ENCODE measurements at places on chromosomes 16 and 17.
A peak's percentile ranks its signal among the peaks of the same experiment; 100 is the strongest.

GRCh38 chr17:79370126-79370525 lies 240.7 kb downstream of the RBFOX3 start:
- peaks cover 9% of the 10 kb centered on the region for H3K27me3 ChIP-seq
- H3K4me3 ChIP-seq = no peak overlapping the region
- H3K27ac ChIP-seq = no peak overlapping the region
- no peaks in the 10 kb centered on the region for H3K4me1 ChIP-seq
- H3K36me3 ChIP-seq = no peaks in the 10 kb centered on the region
- no peak for DNase-seq

- DNase-seq = peak; percentile 61
- peaks cover 13% of the 10 kb centered on the region for H3K4me1 ChIP-seq
- H3K27ac ChIP-seq = peak overlapping the region; percentile 24
- no peaks in the 10 kb centered on the region for H3K27me3 ChIP-seq
- no peak overlapping the region for H3K4me3 ChIP-seq
- H3K36me3 ChIP-seq = no peaks in the 10 kb centered on the region
These were observed 54.9 kb upstream of the WSB1 start for GRCh38 chr17:27239046-27239445.

- H3K4me1 ChIP-seq = no peaks in the 10 kb centered on the region
- H3K27ac ChIP-seq = no peak overlapping the region
- peaks cover 24% of the 10 kb centered on the region for H3K27me3 ChIP-seq
- no peak overlapping the region for H3K4me3 ChIP-seq
- no peak for DNase-seq
These were observed 60.1 kb upstream of the CNEP1R1 start for GRCh38 chr16:49964973-49965372.

DNA sequence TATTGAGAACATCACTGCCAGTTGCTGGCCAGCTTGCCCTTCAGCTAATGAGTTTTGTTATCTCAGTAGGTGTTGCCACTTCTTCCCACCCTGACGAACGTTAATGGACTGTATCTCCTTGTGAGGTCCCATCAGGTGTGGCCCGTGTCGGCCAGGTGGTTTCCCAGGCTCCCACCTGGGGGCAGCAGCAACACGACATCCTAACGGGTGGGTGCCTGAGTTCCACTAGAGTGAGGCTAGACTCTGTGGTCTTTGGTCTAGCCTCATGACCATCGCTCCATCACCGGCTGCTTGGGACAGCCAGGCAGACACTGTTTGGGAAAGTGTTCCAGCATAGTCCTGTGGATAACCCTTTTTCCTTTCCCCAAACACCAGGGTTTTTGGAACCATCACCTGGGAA lies 45.6 kb upstream of the LCMT1 start:
- H3K4me3 ChIP-seq = no peak overlapping the region
- H3K27me3 ChIP-seq = peaks cover 2% of the 10 kb centered on the region
- no peak for DNase-seq
- H3K4me1 ChIP-seq = peaks cover 53% of the 10 kb centered on the region

DNA sequence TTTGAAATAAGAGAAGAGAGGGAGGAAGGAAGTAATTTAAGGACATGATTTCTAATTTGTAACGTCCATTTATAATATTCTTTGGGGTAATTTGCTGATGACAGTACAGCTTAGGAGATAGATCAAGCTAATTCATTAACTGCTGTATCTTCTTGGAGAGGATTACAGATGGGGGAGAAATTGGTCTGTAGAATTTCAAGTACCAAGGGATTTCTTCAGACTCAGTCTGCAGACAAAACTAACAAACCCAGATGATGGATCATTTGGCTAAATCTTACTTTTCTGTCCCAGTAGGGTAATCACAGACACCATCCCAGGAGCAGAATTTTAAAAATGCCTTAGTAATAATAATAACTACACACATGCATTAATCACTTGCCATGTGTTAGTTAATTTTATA lies 711.8 kb downstream of the KCNJ2 start:
- H3K4me3 ChIP-seq = no peak overlapping the region
- no peak for DNase-seq
- H3K36me3 ChIP-seq = no peaks in the 10 kb centered on the region
- no peak overlapping the region for H3K27ac ChIP-seq

- H3K27me3 ChIP-seq = no peaks in the 10 kb centered on the region
- peaks cover 34% of the 10 kb centered on the region for H3K4me1 ChIP-seq
- DNase-seq = no peak
- H3K27ac ChIP-seq = no peak overlapping the region
These were observed 3.7 kb upstream of the USP32 start for GRCh38 chr17:60395508-60396065.

GRCh38 chr17:58219789-58220183 lies 731 bp upstream of the MKS1 start:
- no peak for DNase-seq
- H3K4me1 ChIP-seq = peaks cover 30% of the 10 kb centered on the region
- H3K27ac ChIP-seq = peak overlapping the region; percentile 92
- H3K27me3 ChIP-seq = no peaks in the 10 kb centered on the region

- no peak overlapping the region for H3K27ac ChIP-seq
- no peaks in the 10 kb centered on the region for H3K4me1 ChIP-seq
- no peaks in the 10 kb centered on the region for H3K27me3 ChIP-seq
- no peaks in the 10 kb centered on the region for H3K36me3 ChIP-seq
These were observed 107.1 kb downstream of the MYO1D start for GRCh38 chr17:32769846-32770245.

DNA sequence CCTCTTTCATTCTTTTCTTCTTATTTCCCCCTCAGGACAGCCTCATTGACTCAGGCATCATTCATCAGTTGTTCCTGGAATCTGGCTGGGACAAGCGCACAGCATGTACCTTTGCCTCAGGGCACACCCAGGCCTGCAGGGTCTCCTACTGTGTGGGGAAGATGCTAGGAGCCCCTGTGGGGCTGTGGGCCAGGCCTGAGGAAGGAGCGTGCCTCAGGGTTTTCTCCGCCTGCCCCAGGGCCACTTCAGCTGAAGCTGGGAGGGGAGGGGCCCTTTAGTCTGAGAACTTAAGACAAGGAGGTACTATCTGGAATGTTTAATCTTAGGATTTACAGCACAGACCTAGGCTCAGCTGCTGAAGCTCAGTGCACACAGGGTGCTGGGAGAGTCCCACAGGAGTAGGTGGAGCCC lies 7.9 kb downstream of the ELMO3 start:
- no peaks in the 10 kb centered on the region for H3K27me3 ChIP-seq
- no peak overlapping the region for H3K4me3 ChIP-seq

DNA sequence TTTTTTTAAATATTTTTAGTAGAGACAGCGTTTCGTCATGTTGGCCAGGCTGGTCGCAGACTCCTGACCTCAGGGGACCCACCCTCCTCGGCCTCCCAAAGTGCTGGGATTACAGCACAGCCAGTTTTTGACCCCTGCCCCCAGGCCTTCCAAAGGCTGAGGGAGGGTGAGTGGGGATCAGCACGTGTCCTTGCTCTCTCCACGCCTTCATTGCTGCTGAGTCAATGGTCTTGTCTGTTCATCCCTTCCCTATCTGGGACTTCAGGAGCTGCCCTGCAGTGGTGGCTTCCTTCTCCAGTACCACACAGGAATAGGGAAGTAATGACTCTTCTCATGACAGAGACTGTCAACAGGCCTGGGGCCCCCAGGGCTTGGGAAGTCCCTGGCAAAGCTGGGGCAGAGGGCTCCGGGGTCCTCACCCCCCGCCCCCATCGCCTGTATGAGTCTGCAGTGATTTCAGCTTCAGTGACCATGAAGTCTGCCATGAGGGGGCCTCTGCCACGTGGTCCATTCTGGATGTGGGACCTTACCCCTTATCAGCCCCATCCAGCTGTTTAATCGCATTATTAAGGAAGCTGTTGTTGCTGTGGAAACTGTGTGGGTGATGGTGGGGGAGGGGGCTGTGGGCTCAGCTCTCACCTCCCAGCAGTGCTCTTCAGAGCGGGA lies 6.1 kb downstream of the ABCC3 start:
- no peak overlapping the region for H3K4me3 ChIP-seq
- DNase-seq = no peak
- no peak overlapping the region for H3K27ac ChIP-seq
- H3K4me1 ChIP-seq = no peaks in the 10 kb centered on the region
- peaks cover 20% of the 10 kb centered on the region for H3K27me3 ChIP-seq

DNA sequence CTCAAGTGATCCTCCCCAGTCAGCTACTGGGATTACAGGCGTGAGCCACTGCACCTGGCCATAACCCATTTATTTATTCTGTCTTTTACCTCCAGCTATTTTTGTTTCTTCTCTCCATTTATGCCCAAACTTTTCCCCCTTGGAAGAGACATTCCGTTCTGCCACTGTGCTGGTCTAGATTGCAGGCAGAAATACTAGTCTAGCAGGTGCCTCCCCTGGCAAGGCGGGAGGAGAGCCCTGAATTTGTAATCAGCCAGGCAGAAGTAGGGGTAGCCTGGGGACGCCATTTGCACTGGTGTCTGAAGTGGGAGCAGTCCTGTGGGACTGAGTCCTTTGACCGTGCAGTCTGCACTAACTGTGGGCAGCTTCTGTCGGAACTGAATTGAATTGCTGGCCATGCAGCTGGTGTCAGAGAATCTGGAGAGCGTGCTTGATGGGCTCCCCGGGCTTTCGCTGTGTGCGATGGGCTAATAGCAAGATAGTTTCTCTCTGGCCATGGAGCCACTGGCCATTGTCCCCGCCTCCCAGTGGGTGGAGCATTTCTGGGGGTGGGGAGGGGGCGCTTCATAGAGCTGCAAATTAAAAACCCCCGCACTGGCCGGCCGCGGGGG lies 31.5 kb upstream of the LITAF start:
- peaks cover 58% of the 10 kb centered on the region for H3K4me1 ChIP-seq
- peaks cover 1% of the 10 kb centered on the region for H3K36me3 ChIP-seq
- no peak overlapping the region for H3K27ac ChIP-seq

- no peaks in the 10 kb centered on the region for H3K36me3 ChIP-seq
- H3K4me1 ChIP-seq = no peaks in the 10 kb centered on the region
- no peak overlapping the region for H3K4me3 ChIP-seq
- H3K27me3 ChIP-seq = no peaks in the 10 kb centered on the region
- DNase-seq = no peak
These were observed 305.6 kb upstream of the AXIN2 start for GRCh38 chr17:65867014-65867413.

DNA sequence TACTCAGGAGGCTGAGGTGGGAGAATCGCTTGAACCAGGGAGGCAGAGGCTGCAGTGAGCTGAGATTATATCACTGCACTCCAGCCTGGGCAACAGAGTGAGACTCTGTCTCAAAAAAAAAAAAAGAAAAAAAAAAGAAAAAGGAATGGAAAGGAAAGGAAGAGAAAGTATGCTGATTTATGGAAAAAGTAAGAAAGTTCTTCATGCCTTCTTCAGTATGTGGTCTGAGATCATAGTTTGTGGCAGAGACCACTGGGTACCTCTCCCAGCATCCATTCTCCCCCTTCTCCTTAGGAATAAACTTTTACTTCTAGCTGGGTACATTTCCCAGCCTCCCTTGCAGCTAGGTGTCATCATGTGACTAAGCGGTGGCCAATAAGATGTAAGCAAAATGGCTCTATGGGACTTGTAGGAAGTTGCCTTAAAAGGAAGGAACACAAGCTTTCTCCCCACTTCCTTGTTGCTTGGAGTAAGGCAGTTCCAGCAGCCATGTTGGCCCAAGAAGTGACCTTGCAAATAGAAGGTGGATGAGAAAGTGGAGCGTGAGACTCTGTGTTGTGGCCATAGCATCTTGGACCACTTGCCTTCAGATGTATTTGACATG lies 26.1 kb upstream of the XPO6 start:
- H3K4me1 ChIP-seq = no peaks in the 10 kb centered on the region
- no peak overlapping the region for H3K4me3 ChIP-seq
- H3K36me3 ChIP-seq = no peaks in the 10 kb centered on the region

DNA sequence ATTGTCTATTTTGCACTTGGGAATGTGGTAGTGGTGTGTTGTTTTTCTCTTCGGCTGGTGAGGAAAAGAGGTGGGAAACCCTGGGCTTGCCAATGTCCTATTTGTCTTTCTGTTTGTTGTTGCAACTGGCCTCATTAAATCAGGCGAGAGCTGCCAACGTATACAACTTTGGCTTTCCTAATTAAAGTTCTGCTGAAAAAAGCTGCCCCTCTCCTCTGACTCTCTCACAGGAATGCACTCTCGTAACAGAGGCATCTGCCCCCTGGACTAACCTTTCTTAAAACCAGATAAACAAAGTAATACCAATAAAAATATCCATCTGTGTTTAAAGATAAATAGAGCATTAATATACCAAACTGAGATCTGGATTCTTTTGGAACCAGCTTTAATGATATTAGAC lies 7.8 kb downstream of the CDRT15 start:
- no peak overlapping the region for H3K27ac ChIP-seq
- H3K4me1 ChIP-seq = no peaks in the 10 kb centered on the region
- no peak for DNase-seq
- H3K36me3 ChIP-seq = peaks cover 1% of the 10 kb centered on the region

GRCh38 chr17:17628388-17629008 lies 37.0 kb upstream of the PEMT start:
- peak overlapping the region; percentile 59 for H3K27ac ChIP-seq
- peak; percentile 56 for DNase-seq
- H3K4me3 ChIP-seq = peak overlapping the region; percentile 68
- H3K36me3 ChIP-seq = no peaks in the 10 kb centered on the region

- peaks cover 13% of the 10 kb centered on the region for H3K27me3 ChIP-seq
- H3K36me3 ChIP-seq = no peaks in the 10 kb centered on the region
- no peak overlapping the region for H3K27ac ChIP-seq
- H3K4me1 ChIP-seq = no peaks in the 10 kb centered on the region
- no peak overlapping the region for H3K4me3 ChIP-seq
These were observed 69.8 kb upstream of the WSCD1 start for GRCh38 chr17:6000426-6000825.

DNA sequence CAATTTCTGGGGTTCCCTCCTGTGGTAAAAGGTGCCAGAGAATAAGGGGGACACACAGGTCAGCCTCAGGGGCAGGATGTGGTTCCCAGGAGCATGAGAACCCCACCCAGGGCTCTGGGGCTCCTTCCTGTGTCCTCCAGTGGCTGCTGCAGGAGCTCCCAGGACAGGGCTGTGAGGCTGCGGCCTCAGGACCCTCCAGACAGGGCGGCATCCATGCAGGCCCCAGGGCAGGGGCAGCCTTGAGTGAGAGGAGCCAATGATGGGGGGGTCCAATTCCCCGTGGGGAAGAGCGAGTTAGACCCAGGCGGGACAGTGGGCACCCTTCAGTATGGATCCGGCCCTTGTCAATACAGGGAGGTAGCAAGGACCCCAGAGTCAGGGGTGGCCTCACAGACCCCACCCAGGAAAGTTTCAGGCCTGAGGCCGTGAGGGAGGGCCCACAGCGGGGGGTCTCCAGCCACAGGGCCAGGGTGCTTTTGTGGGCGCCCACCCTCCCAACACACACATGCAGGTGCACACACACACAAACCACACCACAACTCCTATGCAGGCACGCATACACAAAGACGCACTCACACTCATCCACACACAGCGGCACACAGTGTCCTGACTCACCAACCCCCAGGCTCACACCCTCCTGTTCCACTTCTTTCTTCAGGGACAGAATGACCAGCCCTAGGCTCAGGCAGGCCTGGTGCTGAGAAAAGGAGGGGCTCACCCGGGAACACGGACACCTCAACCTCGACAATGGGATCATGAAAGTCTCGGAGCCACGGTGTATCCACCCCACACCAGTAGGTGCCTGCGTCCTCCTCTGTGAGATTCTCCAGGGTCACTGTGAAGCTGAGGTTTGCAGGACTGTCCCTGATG lies 1.8 kb downstream of the CD300C start:
- H3K4me3 ChIP-seq = no peak overlapping the region
- no peaks in the 10 kb centered on the region for H3K36me3 ChIP-seq
- DNase-seq = no peak
- peaks cover 2% of the 10 kb centered on the region for H3K4me1 ChIP-seq
- no peak overlapping the region for H3K27ac ChIP-seq
- H3K27me3 ChIP-seq = no peaks in the 10 kb centered on the region

Measured in activated naive CD4-positive, alpha-beta T cell treated with anti-CD3 and anti-CD28 coated beads for 36 hours (primary cell).